ENCODE measurements at places on chromosomes 7 and 10.

- no peak for DNase-seq
Measured at GRCh38 chr7:120984406-120984805, 4.1 kb upstream of the CPED1 start.

GRCh38 chr7:102146122-102146521, 140.5 kb upstream of the SH2B2 start:
- DNase-seq = no peak

- DNase-seq = no peak
Measured at GRCh38 chr10:49171326-49172060, 16.7 kb downstream of the TMEM273 start.

DNA sequence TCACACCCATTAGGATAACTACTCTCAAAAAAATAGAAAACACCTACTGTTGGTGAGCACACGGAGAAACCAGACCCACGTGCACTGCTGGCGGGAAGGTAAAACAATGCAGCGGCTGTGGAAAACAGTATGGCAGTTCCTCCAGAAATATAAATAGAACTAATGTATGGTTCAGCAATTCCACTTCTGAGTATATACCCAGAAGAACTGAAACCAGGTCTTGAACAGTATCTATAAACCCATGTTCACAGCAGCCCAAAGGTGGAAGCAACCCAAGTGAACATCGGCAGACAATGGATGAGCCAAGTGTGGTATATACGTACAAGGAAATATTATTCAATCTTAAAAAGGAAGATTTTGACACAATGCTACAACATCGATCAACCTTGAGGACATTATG, 164.7 kb downstream of the ZMYND11 start:
- no peak for DNase-seq

DNA sequence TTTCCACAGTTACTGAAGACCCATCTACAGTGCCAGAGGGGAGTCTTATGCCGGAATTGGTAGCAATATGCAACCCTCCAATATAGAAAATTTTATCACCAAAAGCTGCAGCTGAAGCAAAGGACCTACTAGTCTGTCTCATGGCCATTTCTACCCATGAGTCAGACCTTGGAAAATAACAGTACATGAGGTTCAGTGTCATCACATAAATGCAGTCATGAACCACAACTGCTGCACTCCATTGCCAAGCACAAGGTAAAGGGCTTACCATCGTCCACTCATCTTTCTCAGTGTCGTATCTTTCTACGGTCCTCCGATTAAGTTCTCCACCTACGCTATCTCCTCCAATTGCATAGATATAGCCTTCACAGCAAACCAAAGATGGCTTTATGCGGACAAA, 21.8 kb downstream of the KBTBD2 start:
- DNase-seq = no peak

All from stimulated activated CD8-positive, alpha-beta memory T cell treated with anti-CD3 and anti-CD28 coated beads, Interleukin-2, amount 100 ng/mL, for 1 hour (primary cell).